ENCODE measurements at places on chromosomes 3 and 15.

DNA sequence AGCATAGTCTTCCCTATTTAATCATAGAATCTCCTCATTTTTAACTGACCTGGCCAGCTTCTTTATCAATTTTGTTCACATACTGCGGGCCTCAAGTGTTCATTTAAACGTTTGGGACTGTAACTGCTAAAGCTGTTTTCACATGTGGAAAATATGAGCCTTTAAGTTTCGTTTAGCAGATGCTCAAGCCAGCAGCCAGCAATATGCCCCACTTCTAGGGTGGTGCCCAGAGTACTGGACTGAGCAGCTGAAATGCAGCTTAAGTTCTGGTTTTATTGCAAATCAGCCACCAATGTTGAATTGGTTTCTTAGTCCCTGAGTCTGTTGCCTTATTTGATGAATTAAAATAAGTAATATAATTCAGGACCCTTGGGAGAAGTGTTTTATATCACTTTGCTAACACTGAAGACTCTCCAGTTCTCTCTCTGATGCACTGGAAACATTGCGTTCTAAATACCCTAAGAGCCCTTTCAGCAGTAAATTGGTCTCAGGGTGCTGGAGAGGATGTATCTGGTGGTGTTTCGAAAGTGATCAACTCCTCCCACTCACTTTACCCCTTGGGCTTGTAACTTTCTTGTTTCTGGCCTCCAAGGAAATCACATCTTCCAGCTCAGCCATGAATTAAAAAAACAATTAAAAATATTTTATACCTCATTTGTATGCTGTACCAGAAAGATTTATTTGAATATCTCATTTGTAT lies 61.7 kb downstream of the B3GALNT1 start:
- H3K4me1 ChIP-seq = no peaks in the 10 kb centered on the region
- H3K4me3 ChIP-seq = no peak overlapping the region
- H3K36me3 ChIP-seq = no peaks in the 10 kb centered on the region
- no peak for DNase-seq
- no peak overlapping the region for H3K27ac ChIP-seq

DNA sequence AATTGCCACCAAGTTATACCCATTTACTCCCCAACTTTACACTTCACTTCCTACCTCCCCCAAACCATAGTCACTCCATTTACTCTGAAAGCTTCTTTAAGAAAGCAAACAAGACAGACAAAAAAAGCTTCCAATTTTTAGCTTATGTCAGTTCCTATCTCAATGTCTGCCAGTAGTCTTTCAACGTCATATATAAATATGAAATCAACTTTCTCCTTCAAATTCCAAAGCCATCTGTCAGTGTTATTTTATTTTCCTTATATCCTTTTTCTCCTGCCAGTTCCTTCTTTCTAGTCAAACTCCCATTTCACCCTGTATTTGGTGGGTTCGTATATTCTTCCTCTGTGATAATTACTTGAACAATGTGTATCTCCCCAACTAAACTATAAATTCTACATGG lies 85.8 kb upstream of the CMC1 start:
- no peaks in the 10 kb centered on the region for H3K36me3 ChIP-seq
- DNase-seq = no peak

GRCh38 chr3:50584391-50584790 lies 15.1 kb downstream of the HEMK1 start:
- peaks cover 35% of the 10 kb centered on the region for H3K36me3 ChIP-seq
- no peaks in the 10 kb centered on the region for H3K4me1 ChIP-seq
- no peak overlapping the region for H3K4me3 ChIP-seq
- DNase-seq = no peak

GRCh38 chr3:138114988-138115971 lies at the start of gene DZIP1L:
DZIP1L (minus strand) TSS chr3:138115608; CDS start chr3:138103971, 11,637 bp downstream.
- no peaks in the 10 kb centered on the region for H3K27me3 ChIP-seq
- no peaks in the 10 kb centered on the region for H3K36me3 ChIP-seq
- H3K4me1 ChIP-seq = peaks cover 18% of the 10 kb centered on the region

- no peaks in the 10 kb centered on the region for H3K27me3 ChIP-seq
- H3K36me3 ChIP-seq = peaks cover 4% of the 10 kb centered on the region
- DNase-seq = no peak
- no peak overlapping the region for H3K27ac ChIP-seq
Measured at GRCh38 chr15:90022345-90022744, 21.2 kb downstream of the ZNF710 start.

DNA sequence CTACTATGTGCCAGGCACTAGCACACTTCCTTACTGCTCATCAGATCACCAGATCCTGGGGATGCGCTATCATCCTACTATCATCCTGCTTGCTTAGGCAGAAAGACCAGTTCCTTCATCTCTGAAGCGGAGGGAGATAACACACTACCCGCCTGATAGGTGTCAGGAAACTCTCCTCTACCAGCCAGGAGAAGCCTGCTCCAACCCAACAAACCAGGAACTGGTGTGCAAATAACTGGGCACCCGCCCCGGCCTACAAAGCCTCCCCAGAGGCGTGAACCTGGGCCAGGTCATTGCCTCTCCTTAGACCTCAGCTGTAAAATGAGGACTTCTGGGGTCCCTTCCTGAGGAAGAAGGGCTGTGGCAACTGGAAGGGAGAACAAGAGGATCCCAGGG lies 61.5 kb downstream of the HOMER2 start:
- no peak overlapping the region for H3K4me3 ChIP-seq
- no peak overlapping the region for H3K27ac ChIP-seq
- H3K27me3 ChIP-seq = no peaks in the 10 kb centered on the region
- peaks cover 14% of the 10 kb centered on the region for H3K4me1 ChIP-seq

- no peaks in the 10 kb centered on the region for H3K27me3 ChIP-seq
- H3K36me3 ChIP-seq = no peaks in the 10 kb centered on the region
- no peak overlapping the region for H3K4me3 ChIP-seq
- DNase-seq = no peak
- H3K27ac ChIP-seq = no peak overlapping the region
Measured at GRCh38 chr3:162072656-162073164, 576.1 kb downstream of the OTOL1 start.

Measured in spinal cord (tissue), 10 donors.